Activated T-helper 2 cell treated with anti-CD3 and anti-CD28 coated beads, Interferon-gamma antibody, Interleukin-2, Interleukin-4, amounts not matched to agents 10 μg/mL and 5 μg/mL and 100 μg/mL, durations not matched to agents 14 hours and 24 hours and 36 hours (primary cell): ENCODE measurements at places on chromosomes 5 and 9.

DNA sequence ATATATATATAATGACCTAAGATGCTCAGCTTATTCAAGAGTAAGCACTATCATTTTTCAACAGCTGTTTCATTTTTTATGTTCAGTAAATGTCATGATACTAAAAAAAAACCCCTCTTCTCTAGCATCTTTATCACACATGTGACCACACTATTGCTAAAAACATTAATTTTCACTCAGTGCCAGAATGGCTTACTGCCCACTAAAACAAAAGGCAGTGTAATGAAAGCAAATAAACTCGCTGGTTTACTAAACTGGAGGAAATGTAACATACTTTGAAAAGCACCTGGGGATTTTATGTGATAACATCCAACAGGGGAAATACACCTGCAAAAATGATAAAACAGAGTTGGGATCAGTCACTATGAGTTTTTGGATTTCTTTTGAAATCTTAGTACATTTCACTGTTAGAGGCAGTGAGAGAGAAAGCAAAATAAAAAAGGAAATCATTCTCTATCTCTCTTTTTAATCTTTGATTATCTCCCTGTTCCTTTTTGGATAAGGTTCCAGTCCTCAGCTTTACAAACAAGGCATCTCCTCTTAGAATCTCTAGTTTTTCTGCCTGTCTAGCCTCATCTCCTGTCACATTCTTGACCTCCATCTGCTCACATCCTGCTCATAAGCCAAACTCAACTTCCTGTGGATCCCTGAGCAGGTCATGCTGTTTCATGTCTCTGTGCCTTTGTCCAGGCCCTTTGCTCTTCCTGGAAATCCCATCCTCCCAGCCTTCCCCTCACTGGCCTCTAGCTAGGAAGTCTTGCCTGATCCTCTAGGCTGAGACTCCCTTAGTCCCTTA is 338.0 kb downstream of the MAN2A1 start:
- no peak for DNase-seq

- DNase-seq = no peak
Measured at GRCh38 chr9:72863456-72864094, 89.3 kb downstream of the ALDH1A1 start.

- DNase-seq = no peak
Measured at GRCh38 chr5:147892696-147893296, 13.5 kb downstream of the C5orf46 start.

- no peak for DNase-seq
Measured at GRCh38 chr9:116939614-116940013, 252.5 kb downstream of the TRIM32 start.

DNA sequence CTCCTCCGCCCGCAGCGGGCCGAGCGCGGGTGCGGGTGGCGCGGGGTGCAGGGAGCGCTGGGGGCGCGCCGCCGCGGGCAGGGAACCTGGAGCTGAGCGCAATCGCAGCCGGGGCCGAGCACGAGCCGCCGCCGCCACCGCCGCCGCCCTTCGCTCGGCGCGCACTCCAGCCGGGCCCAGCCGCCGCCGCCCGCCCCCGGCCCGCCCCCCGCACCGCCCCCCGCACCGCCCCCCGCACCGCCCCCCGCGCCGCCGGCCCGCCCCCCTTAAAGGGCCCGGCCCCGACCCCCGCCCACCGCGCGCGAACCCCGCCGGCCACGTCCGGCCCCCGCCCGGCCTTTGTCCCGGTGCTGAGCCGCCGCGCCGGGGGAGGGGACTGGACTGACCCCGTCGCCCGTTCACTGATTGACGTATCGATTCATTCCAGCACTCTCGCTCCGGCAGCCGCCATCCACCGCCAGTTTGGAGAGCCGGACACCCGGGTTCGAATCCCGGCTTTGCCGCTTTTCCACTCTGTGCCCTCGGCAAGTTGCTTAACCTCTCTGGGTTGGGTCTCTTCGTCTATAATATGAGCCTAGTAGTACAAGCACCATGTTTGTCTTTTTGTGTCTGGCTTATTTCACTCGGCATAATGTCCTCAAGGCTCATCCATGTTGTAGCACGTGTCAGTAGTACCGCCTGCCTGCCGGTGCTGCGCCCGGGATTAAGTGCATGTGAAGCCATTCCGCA is at the start of gene SH3PXD2B:
Gene SH3PXD2B (minus strand): TSS at position 168 of the 729 bp plus-strand sequence. CDS start 173 bp downstream, outside the sequence.
- DNase-seq = no peak

GRCh38 chr5:11110128-11110527 is 349.1 kb upstream of the DAP start:
- no peak for DNase-seq

DNA sequence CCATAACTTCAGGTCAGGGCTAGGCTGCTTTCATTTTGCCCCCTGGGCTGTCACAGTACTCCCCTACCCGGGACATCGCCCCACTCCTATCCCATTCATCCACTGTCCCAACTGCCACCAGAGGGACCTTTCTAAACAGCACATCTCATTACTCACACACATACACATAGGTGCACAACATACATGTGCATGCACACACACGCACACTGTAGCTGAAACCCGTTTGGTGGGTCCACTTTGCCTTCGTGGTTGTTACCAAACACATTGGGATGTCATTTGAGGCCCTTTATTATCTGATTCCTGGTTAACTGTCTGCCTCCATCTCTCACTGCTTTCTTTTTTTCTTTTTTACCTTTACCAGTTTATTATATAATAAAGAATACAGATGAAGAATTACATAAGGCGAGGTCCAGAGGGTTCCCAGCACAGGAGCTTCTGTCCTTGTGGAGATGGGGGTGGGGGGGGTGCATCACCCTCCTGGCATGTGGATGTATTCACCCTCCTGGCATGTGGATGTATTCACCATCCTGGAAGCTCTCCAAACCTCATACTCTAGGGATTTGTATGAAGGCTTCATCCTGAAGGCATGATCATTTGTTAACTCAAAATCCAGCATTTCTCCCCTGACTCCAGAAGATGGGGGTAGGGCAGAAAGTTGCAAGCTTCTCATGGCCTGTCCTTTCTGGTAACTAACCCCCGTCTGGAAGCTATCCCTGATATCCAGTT is 186.0 kb downstream of the GOLPH3 start:
- DNase-seq = no peak

DNA sequence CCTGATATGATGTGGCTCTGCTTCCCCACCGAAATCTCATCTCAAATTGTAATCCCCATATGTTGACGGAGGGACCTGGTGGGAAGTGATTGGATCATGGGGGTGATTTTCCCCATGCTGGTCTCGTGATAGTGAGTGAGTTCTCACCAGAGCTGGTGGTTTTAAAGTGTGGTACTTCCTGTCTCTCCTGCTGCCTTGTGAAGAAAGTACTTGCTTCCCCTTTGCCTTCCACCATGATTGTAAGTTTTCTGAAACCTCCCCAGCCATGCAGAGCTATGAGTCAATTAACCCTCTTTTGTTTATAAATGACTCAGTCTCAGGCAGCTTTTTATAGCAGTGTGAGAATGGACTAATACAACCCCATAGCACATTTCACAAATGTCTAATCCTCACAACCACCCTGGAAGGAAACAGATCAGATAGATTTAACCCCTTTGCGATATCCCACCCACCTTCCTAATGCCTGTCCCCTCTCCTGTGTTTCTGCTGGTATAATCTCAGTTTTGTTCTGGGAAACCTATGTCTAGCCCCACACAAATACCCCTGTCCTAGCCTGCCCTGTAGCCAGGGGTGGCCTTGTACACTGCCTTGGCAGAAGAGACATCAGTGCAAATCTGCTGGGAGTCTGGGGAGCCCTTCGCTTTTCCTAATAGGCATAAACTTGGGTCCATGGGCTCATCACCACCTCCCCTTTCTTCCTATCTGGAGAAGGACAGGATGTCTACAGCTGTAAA is 157.0 kb upstream of the RAI14 start:
- DNase-seq = peak; percentile 12

DNA sequence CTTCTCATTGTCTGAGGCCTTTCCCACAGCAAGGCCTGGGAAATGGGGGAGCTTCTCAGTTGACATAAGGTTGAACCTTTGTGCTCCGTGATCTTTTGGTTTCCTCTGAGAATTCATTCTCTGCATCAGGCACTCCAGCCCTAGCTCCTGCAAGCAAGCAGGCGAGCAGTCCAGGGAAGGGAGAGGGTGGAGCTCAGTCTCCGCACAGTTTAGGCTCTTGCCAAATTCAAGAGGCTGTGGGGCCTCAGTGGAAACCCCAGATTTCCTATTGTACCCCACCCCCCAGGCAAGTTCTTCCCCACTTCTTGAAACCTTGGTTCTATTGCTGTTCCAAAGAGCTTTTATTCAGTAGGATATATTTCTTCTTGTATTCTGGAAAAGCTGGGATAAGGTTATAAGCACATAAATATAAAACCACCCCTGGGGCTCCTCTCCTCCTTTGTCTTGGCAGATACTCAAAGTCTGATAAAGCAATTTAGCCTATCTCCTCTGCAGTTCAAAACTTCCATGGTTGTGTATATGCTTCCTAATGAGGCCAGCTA is 147.2 kb downstream of the PDZD2 start:
- no peak for DNase-seq

- DNase-seq = no peak
Measured at GRCh38 chr5:91423871-91424270, 40.8 kb upstream of the ARRDC3 start.

DNA sequence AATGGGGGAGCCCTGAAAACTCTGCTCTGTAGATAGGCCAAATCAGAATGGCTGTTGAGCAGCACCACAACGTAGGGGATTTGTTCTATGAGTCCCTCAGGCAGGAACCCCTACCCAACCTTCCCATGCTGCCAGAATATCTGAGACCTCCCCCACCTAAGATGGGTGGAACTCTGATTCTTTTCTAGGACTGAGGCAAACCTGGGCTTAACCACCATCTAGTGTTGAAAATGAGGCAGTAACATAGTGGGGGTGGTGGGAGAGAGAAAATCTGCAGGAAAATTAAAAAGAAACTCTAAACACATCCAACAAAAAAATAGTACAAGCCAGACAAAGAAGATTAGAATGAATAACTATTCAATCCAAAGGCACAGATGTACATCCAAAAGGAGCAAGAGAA is 228.4 kb downstream of the ATPSCKMT start:
- no peak for DNase-seq

- DNase-seq = no peak
Measured at GRCh38 chr9:85554349-85554748, 187.4 kb downstream of the AGTPBP1 start.
